Activated naive CD8-positive, alpha-beta T cell treated with anti-CD3 and anti-CD28 coated beads, Interleukin-2, amount 10 ng/mL, durations not matched to agents 7 days and 5 days (primary cell): ENCODE measurements at places on chromosomes 7 and 10. TPM values are rescaled to one million over a fixed set of nuclear protein-coding genes. Genes with fewer than 3 reads are reported as not detected.

GRCh38 chr10:88849234-88849633, 2.4 kb downstream of the ANKRD22 start:
- H3K4me3 ChIP-seq, result no peak overlapping the region
- peaks cover 21% of the 10 kb centered on the region for H3K4me1 ChIP-seq
- no peaks in the 10 kb centered on the region for H3K36me3 ChIP-seq

DNA sequence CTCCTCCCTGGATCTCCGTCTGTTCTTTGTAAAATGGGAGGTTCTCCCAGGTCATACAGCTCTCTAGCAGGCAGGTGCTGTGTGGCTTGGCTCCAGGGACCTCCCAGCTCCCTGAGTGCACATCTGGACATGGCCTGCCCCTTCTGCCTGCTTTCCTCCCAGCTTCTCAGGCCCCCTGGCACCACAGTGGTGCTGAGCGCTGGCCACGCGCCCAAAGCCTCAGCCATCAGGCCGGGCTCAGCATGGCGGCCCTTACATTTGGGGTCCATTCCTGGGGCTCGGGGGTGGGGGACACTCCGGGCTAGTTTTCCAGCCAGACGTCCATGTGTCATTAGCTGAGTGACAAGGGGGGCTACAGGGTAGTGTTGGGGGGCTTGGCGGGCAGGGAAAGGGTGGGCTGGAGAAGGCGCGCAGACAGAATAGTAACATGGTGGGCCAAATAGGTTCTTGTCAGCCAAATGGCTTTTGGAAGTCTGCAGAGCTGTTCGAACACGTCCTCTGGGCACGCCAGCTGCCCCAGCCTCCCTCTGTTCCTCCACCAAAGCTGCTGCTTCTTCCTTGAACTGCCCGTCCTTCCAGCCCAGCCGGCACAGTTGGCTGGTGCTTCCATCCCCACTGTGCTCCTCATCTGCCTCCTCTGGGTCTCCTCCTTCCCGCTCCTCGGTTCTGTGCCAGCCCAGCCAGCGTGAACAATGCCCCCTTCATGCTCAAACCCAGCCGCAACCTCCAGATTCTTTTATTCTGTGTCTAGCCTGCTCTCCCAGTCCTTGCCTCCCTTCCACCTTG, 65.9 kb downstream of the GOLGA7B start:
- peaks cover 2% of the 10 kb centered on the region for H3K4me1 ChIP-seq
- no peak overlapping the region for H3K27ac ChIP-seq
- no peaks in the 10 kb centered on the region for H3K36me3 ChIP-seq
- DNase-seq, result no peak
- no peak overlapping the region for H3K4me3 ChIP-seq

DNA sequence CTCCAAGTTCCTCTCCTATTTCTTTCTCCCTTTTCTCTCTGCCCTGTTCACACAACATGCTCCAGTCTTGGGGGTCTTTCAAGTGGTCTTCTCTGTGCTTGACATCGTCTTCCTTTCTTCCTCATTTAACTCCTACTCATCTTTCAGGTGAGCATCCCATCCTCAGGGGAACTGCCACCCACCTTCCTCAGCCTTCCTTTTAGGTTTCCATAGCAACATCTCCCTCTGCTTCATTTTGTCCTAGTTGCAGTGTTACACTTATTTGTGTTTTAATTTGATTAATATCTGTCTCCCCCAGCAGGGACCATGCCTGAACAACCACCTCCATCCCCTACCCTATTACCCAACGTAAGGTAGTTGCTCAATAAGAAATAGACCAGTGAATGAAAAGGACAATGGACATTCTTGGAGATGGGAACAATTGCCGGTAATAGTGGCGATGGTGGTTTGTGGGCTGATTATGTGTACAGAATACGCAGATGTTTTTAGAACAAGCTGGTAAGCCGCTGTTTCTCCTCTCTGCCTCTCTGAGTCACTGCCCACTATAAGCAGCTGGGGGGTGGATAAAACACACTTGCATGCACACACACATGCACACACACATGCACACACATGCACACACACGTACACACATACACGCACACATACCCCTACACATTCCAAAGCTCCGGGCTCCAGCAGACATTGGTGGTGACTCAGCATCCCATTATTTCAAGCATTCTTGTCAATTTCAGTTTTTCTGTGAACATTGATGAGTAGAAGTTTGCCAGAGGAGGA, 251.6 kb downstream of the GATA3 start:
- H3K27me3 ChIP-seq, result peaks cover 8% of the 10 kb centered on the region
- H3K36me3 ChIP-seq, result peaks cover 1% of the 10 kb centered on the region
- H3K27ac ChIP-seq, result no peak overlapping the region

GRCh38 chr7:104958371-104958865, 55.6 kb upstream of the KMT2E start:
- peaks cover 29% of the 10 kb centered on the region for H3K4me1 ChIP-seq
- H3K27ac ChIP-seq, result no peak overlapping the region
- H3K27me3 ChIP-seq, result no peaks in the 10 kb centered on the region
- no peak overlapping the region for H3K4me3 ChIP-seq
- DNase-seq, result no peak

GRCh38 chr7:138030679-138031351, 28.9 kb upstream of the CREB3L2 start:
- H3K27me3 ChIP-seq, result peaks cover 11% of the 10 kb centered on the region
- no peaks in the 10 kb centered on the region for H3K36me3 ChIP-seq

- peaks cover 57% of the 10 kb centered on the region for H3K4me1 ChIP-seq
- H3K36me3 ChIP-seq, result peaks cover 35% of the 10 kb centered on the region
- H3K27me3 ChIP-seq, result no peaks in the 10 kb centered on the region
- DNase-seq, result peak; percentile 55
Measured at GRCh38 chr10:6347391-6347951, 144.7 kb downstream of the PFKFB3 start.

GRCh38 chr7:40709062-40709964, 574.5 kb downstream of the SUGCT start:
- H3K36me3 ChIP-seq, result no peaks in the 10 kb centered on the region
- peaks cover 4% of the 10 kb centered on the region for H3K4me1 ChIP-seq
- peaks cover 3% of the 10 kb centered on the region for H3K27me3 ChIP-seq
- H3K27ac ChIP-seq, result no peak overlapping the region

- peaks cover 5% of the 10 kb centered on the region for H3K27me3 ChIP-seq
- no peak overlapping the region for H3K4me3 ChIP-seq
- no peak for DNase-seq
- peaks cover under 1% of the 10 kb centered on the region for H3K36me3 ChIP-seq
- H3K4me1 ChIP-seq, result peaks cover 23% of the 10 kb centered on the region
Measured at GRCh38 chr10:14383266-14383665, 52.5 kb upstream of the FRMD4A start.

DNA sequence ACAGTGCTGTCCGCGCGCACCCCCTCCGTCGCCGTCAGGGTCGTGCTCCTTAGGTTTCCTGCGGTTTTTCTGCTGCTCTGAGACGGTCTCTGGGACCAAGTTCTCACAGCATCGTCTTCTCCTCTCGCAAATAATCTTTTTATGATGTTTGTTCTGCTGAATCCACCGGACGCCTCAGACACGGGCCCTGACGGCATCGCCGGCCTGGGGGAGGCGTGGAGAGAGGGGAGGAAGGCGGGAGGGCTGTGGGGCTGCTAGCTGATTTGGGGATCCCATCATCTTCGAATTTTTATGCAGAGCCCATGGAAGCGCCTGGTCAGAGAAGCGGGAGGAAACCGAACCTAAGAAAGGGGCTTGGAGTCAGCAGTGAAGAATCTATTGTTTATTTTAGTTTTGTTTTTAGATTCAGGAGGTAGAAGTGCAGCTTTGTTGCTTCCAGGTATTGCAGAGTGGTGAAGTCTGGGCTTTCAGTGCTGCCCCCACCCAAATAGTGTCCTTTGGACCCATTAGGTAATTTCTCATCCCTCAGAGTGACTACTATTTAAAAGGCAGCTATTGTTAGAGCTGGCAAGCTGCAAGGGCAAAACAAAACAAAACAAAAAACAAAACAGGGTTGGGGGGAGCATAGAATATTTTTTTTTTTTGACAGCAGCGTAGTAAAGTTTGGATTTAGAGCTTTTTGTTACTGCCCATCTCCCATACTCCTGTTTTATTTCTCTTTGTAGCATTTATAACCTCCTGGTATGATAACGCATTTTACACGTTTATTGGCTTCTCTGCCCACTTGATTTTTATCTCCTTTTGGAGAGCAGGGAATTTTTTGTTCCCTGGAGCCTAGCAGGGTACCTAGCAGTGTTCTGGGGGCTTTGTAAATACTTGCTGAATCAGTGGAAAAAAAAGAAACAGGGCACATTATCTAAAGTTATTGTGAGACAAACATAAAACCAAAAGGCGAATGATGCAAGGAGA, 92.6 kb downstream of the SPAG6 start:
- peaks cover 3% of the 10 kb centered on the region for H3K36me3 ChIP-seq
- peaks cover 28% of the 10 kb centered on the region for H3K4me1 ChIP-seq
- no peak for DNase-seq

GRCh38 chr7:53604201-53604600, 568.8 kb downstream of the POM121L12 start:
- H3K27me3 ChIP-seq, result no peaks in the 10 kb centered on the region
- no peak overlapping the region for H3K4me3 ChIP-seq
- no peak overlapping the region for H3K27ac ChIP-seq
- DNase-seq, result no peak
- H3K36me3 ChIP-seq, result no peaks in the 10 kb centered on the region

GRCh38 chr10:97135464-97135863, 50.3 kb downstream of the SLIT1 start:
- H3K4me1 ChIP-seq, result no peaks in the 10 kb centered on the region
- no peak overlapping the region for H3K4me3 ChIP-seq
- H3K36me3 ChIP-seq, result no peaks in the 10 kb centered on the region
- H3K27me3 ChIP-seq, result peaks cover 3% of the 10 kb centered on the region

GRCh38 chr10:80407812-80408241, 524 bp upstream of the PRXL2A start:
- peak overlapping the region; percentile 84 for H3K4me3 ChIP-seq
- H3K4me1 ChIP-seq, result peaks cover 20% of the 10 kb centered on the region
- peak; percentile 36 for DNase-seq
- peak overlapping the region; percentile 18 for H3K27ac ChIP-seq
- H3K36me3 ChIP-seq, result no peaks in the 10 kb centered on the region

GRCh38 chr10:1294748-1295147, 238.6 kb downstream of the WDR37 start:
- H3K4me1 ChIP-seq, result peaks cover 2% of the 10 kb centered on the region
- H3K27ac ChIP-seq, result no peak overlapping the region
- H3K36me3 ChIP-seq, result no peaks in the 10 kb centered on the region
- H3K4me3 ChIP-seq, result no peak overlapping the region
- no peak for DNase-seq
- peaks cover 24% of the 10 kb centered on the region for H3K27me3 ChIP-seq

- H3K27me3 ChIP-seq, result no peaks in the 10 kb centered on the region
- peaks cover 11% of the 10 kb centered on the region for H3K36me3 ChIP-seq
- peak overlapping the region; percentile 86 for H3K27ac ChIP-seq
- no peak for DNase-seq
- H3K4me3 ChIP-seq, result peak overlapping the region; percentile 82
Measured at GRCh38 chr7:50281680-50282445, 22.7 kb upstream of the IKZF1 start.

- no peak overlapping the region for H3K27ac ChIP-seq
- peaks cover 17% of the 10 kb centered on the region for H3K4me1 ChIP-seq
- H3K27me3 ChIP-seq, result peaks cover 48% of the 10 kb centered on the region
- DNase-seq, result no peak
Measured at GRCh38 chr10:73916761-73917470, 6.0 kb downstream of the PLAU start.

DNA sequence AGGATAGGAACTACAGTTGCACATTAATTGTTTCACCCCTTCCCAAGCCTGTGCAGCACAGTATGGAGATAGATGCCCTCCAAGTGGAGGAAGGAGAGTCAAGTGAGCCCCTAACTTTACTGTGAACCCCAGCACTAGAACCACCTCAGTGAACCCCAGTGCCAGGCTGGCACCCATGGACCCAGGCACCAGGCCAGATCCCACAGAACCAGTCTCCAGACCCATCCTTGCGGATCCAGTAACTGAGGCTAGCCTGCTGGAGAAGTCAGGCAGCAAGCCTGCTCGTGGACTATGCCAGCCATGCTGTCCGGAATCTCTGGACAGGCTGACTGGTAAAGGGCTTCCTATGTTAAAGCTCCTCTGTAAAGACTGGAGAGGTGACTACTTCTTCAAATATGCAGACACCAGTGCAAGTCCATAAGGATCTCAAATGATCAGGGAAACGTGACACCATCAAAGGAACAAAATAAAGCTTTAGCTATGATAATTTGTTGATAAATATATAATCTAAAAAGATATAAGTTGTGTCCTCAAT, 27.7 kb downstream of the SHOC2 start:
- no peak overlapping the region for H3K27ac ChIP-seq
- H3K4me3 ChIP-seq, result no peak overlapping the region
- peaks cover 58% of the 10 kb centered on the region for H3K36me3 ChIP-seq
- no peak for DNase-seq
- peaks cover 16% of the 10 kb centered on the region for H3K4me1 ChIP-seq

GRCh38 chr10:129741978-129742741, 221.9 kb downstream of the EBF3 start:
- DNase-seq, result peak; percentile 6
- H3K4me3 ChIP-seq, result no peak overlapping the region
- no peaks in the 10 kb centered on the region for H3K27me3 ChIP-seq
- H3K27ac ChIP-seq, result no peak overlapping the region
- H3K4me1 ChIP-seq, result no peaks in the 10 kb centered on the region
- peaks cover 4% of the 10 kb centered on the region for H3K36me3 ChIP-seq

GRCh38 chr7:18499407-18500177, 4.0 kb downstream of the HDAC9 start:
- peaks cover 3% of the 10 kb centered on the region for H3K4me1 ChIP-seq
- H3K27me3 ChIP-seq, result no peaks in the 10 kb centered on the region
- H3K4me3 ChIP-seq, result no peak overlapping the region
- DNase-seq, result no peak
- H3K36me3 ChIP-seq, result no peaks in the 10 kb centered on the region

Gene CTTNBP2
- not detected for total RNA-seq

Gene ELN
- total RNA-seq, result not detected

Gene PAOX
- total RNA-seq, result 9.9 TPM

Gene ERVW-1
- total RNA-seq, result not detected

Gene INMT
- total RNA-seq, result 0.37 TPM
